Body of pancreas (tissue), 4 donors: ENCODE measurements at places on chromosomes 2 and 18.

DNA sequence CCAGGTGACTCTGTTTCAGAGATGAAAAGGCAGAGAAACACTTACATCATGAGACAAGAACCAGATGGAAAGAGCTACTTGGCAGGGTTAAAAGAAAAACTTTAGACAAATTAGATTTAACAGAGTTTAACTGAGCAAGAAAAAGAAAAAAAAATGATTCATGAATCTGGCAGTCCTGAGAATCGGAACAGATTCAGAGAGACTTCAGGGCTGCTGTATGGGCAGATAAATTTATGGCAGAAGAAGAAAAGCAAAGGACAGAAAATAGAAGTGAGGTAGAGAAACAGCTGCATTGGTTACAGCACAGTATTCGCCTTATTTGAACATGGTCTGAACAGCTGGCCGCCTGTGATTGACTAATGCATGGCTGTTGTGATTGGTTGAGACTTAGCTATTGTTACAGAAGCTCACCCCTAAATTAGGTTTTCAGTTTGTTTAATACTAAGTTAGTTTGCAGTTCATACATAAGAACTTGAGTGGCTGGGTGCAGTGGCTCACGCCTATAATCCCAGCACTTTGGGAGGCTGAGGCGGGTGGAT lies 43.0 kb upstream of the RHOB start:
- DNase-seq = no peak
- no peaks in the 10 kb centered on the region for H3K36me3 ChIP-seq
- no peak overlapping the region for H3K27ac ChIP-seq
- H3K27me3 ChIP-seq = no peaks in the 10 kb centered on the region
- H3K4me3 ChIP-seq = no peak overlapping the region

- H3K27me3 ChIP-seq = no peaks in the 10 kb centered on the region
- H3K4me3 ChIP-seq = no peak overlapping the region
- H3K36me3 ChIP-seq = no peaks in the 10 kb centered on the region
- no peaks in the 10 kb centered on the region for H3K4me1 ChIP-seq
- no peak for DNase-seq
Measured at GRCh38 chr2:154568413-154568812, 130.1 kb upstream of the KCNJ3 start.

- no peaks in the 10 kb centered on the region for H3K27me3 ChIP-seq
- no peak overlapping the region for H3K27ac ChIP-seq
- no peaks in the 10 kb centered on the region for H3K36me3 ChIP-seq
- no peak overlapping the region for H3K4me3 ChIP-seq
Measured at GRCh38 chr2:42029639-42030199, 18.1 kb upstream of the PKDCC start.

DNA sequence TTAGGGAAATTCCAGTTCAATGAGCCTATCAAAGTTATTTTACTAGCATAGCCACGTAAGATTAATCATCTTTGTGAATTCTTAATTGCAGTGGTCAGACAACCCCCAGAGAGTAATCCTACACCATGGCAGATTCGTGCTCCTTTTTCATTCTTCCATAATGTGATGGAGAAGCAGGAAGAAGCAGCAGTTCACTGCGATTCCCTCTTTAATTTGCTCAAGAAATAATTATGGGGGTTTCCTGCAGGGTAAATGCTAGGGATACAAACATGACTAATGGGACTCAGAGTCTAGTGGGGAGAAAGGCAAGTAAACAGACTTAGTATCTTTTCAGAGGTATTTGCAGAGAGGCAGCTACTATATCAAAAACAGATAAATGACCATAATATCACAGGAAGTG lies 175.8 kb upstream of the HNRNPA3 start:
- no peaks in the 10 kb centered on the region for H3K27me3 ChIP-seq
- no peak for DNase-seq
- H3K4me1 ChIP-seq = no peaks in the 10 kb centered on the region
- no peak overlapping the region for H3K27ac ChIP-seq

- no peak overlapping the region for H3K4me3 ChIP-seq
- no peaks in the 10 kb centered on the region for H3K27me3 ChIP-seq
- H3K27ac ChIP-seq = no peak overlapping the region
Measured at GRCh38 chr2:39304729-39305128, 61.0 kb upstream of the CDKL4 start.

GRCh38 chr18:12774982-12775381 lies 72.1 kb downstream of the PSMG2 start:
- no peak overlapping the region for H3K27ac ChIP-seq
- H3K36me3 ChIP-seq = no peaks in the 10 kb centered on the region
- no peaks in the 10 kb centered on the region for H3K4me1 ChIP-seq
- no peak for DNase-seq
- H3K27me3 ChIP-seq = no peaks in the 10 kb centered on the region

DNA sequence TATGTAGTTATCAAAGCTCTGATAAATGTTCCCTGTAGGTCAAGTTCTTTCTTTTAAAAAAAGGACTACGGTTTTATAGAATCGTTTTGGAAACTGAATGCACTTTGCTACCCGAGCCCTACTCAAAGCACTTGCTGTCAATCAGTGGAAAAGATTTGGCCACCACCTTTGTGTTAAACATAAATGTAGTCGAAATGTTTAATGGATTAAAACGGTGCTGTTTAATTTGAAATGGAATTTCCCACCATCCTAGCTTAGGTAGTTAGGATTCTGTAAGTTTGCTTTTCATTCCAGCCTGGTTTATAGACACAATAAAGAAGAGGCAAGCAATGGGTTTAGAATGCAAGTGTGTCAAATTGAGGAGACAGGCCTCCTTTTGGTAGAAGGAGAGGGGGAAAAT lies 69.4 kb upstream of the MMADHC start:
- DNase-seq = no peak
- H3K4me1 ChIP-seq = peaks cover 6% of the 10 kb centered on the region
- no peaks in the 10 kb centered on the region for H3K36me3 ChIP-seq
- H3K27ac ChIP-seq = no peak overlapping the region
- no peaks in the 10 kb centered on the region for H3K27me3 ChIP-seq

GRCh38 chr18:11661430-11661829 lies 27.6 kb upstream of the GNAL start:
- H3K27me3 ChIP-seq = no peaks in the 10 kb centered on the region
- no peak overlapping the region for H3K27ac ChIP-seq
- DNase-seq = no peak
- no peaks in the 10 kb centered on the region for H3K36me3 ChIP-seq

DNA sequence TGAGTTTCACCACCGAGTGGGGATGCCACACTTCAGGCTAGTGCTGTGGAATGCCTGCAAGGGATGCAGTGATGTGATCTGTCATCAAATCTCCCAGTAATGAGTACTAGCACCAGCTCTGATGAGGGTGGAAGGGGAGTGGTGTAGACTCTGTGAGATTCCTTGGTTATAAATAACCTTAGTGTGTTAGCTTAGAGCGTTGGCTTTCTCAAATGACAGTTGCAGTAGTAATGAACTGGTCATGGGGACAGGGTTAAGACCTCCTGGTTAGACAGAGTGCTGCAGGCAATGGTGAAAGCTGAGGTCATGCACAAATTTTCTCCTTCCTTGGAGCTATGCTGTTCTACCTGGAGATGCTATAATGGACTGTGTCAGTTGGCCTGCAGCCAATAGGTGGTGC lies 1063.4 kb upstream of the CRIM1 start:
- H3K27me3 ChIP-seq = no peaks in the 10 kb centered on the region
- H3K36me3 ChIP-seq = no peaks in the 10 kb centered on the region
- no peak for DNase-seq
- no peak overlapping the region for H3K4me3 ChIP-seq
- H3K4me1 ChIP-seq = no peaks in the 10 kb centered on the region
